Natural killer cell treated with Interleukin-12 subunit alpha and Interleukin-12 subunit beta and Interleukin-15 and Interleukin-18, amount 100 ng/mL, for 72 hours (primary cell): ENCODE measurements at places on chromosomes 16 and 17.

DNA sequence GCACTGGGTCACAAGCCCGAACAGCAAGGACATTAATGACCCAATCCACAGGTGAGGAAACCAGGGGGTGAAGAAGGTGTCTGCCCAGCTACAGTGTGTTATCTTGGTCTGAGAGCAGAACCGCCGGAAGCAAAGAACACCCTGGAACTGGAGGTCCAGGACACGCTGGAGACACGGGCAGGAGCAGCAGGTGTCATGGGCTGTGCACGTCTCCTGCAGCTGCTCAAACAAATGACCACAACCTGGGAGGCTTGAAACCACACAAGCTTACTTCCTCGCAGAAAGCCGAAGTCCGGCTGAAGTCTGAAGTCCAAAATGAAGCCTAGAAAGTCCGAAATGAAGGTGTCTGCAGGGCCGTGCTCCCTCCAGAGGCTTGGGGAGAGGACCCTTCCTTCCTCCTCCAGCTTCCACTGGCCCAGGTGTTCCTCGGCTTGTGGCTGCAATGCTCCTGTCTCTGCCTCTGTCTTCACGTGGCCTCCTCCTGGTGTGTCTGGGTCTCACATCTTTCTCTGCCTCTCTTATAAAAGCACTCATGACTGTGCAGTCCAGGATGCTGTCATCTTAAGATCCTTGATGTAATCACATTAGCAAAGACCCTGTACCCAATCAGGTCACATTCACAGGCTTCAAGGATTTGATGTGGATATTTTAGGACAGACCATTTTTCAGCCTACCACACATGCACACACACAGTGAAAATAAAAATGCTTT lies 351.2 kb downstream of the C16orf95 start:
- no peak for DNase-seq

- no peak for DNase-seq
Observed at GRCh38 chr16:1150511-1150982, 2.4 kb upstream of the CACNA1H start.

DNA sequence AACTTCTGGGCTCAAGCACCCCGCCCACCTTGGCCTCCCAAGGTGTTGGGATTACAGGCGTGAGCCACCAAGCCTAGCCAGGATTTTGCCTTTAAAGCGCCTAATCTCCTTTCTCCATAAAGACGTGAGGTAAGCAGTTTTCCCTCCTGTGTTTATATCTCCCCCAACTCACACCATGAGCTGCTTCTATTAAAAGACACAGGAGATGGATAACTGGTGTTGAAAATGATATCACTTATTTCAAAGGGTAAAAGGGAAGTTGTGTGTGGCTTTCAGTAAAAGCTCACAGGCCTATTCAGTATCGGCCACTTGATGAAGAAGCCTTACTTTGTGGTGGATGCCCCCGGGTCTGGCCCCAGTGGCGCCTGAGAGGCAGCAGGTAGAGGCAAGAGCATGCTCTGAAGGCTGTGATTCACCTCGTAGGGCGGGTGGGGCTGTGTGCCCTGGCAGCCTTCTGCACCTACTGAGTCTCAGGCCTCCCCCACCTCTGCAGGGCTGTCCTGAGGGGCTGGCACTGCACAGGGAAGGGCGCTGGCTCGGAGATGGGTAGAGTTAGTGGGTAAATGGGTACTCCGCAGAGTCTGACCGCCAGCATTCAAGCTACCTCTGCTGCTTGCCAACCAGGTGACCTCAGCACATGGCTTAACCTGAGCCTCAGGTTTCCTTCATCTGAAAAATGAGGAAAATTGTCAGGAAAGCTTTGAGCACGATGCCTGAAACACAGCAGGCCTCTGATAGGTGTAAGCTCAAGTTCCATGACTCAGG lies 146.8 kb downstream of the CLEC16A start:
- no peak for DNase-seq

DNA sequence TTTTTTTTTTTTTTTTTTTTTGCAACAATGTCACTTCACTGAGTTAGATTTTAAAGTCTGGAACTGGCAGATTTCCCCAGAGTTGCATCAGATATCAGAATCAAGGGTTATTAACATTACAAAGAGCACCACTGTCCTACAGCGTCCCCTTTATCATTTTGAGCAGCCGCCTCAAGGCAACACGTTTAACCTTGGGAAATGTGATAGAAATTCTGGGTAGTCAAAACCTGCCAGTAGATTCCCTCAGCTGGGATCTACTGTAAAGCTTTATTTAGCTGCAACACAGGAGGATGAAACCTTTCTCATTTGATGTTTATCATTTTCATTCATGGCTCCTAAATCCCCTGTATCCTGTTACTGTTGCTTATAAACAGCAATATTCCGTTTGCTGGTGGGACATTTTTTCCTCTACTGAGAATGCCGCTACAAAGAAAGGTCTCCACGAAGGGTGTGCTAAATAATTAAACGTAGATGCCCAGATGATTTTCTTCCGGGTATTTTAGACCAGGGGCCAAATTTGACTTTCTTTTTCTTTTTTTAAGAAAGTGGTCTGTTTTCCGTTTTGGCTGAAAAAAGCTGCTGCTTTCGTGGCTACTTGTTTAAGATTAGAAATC lies 436.1 kb upstream of the GOT2 start:
- no peak for DNase-seq

DNA sequence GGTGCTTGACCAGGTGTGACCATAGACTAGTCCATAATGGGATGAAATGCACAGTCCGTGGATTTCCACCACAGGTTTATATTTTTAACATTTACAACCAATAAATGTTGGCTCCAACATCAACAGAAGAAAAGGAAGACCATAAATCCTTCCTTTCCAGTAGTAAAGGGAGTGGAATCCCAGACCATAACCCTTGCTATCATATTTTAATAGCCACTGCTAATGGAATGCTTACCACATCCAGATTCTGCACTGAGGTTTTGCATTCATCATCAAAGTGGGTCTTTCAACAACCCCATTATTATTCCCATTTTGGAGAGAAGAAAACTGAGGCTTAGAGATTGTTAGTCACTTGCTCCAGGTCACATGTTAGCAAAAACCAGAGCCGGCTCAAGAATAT lies 106.7 kb downstream of the FOXL1 start:
- DNase-seq = no peak

- no peak for DNase-seq
Observed at GRCh38 chr16:30930160-30930571, 6.8 kb downstream of the FBXL19 start.

DNA sequence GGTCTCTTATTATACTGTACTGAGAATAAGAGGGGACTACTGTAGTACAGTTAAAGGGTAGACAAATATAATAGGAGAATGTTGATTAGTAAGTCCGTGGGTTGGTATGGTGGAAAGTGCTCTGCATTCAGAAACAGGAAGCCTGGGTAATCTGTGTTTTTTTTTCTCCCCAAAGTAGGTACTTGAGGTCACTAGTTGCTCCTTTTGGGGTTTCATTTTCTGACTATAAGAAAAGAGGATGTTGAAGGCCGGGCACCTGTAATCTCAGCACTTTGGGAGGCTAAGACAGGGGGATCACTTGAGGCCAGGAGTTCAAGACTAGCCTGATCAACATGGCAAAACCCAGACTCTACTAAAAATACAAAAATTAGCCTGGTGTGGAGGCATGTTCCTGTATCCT lies 42.0 kb upstream of the MMD start:
- no peak for DNase-seq

DNA sequence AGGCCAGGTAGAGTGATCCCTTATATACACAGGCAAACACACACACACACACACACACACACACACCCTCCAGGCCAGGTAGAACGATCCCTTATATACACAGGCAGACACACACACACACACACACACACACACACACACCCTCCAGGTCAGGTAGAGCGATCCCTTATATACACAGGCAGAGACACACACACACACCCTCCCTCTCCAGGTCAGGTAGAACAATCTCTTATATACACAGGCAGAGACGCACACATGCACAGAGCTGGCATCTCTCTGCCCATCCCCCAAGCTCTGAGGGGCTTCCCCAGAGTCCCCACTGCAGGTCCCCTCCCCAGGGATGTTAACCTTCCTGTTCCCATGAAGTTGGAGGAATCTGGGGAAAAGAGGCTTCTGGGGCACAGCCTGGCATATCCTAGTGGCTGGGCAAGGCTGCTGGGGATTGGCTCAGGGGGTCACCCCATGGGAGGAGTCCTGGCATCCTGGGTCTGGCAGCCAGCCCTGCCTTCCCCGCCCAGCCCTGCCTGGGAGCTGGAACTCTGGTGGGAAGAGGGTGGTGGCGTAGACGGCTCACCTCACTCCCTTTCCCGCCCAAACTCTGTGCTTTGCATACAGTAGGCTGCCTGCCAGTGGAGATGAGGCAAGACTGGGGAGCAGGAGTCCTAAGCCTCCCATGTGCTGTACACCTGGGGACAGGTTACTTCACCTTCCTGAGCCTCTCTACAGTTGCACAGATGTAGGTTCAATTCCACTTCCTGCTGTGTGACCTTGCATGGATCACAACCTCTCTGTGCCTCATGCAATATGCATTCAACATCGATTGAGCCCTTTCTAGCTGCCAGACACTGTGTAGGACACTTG lies 41.8 kb downstream of the TEKT5 start:
- no peak for DNase-seq

DNA sequence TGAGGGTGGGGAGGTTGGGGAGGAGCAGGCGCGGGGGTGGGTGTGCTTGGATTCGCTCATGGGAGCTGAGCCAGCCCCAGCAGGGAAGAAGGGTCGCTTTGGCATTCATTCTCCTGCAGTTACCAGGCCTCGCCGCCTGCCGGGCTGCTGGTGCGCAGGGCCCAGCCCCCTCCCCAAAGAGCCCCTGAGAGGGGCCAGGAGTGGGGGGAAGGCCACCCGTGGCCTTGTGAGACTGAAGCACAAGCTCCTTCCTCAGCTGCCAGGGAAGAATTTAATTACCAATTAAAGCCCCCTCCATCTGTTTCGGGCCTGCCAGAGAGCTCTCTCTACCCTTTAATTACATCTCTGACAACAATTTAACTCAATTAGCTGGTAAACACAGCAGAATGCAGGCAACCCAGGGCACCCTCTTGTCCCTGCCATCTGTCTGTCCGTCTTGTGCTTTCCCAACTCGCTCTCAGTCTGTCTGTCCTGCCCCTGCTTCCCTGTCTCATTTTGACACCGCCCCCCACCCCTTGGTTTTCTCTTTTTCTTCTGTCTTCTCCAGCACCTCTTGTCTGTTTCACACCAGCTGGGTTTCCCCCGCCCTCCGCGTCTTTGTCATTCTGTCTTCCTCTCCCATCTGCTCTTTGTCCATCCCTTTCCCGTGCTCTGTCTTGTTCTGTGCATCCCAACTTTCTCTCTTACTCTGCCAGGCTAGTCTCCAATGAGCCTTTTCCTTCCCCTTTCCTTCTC lies 32.7 kb downstream of the CDK5RAP3 start:
- no peak for DNase-seq

DNA sequence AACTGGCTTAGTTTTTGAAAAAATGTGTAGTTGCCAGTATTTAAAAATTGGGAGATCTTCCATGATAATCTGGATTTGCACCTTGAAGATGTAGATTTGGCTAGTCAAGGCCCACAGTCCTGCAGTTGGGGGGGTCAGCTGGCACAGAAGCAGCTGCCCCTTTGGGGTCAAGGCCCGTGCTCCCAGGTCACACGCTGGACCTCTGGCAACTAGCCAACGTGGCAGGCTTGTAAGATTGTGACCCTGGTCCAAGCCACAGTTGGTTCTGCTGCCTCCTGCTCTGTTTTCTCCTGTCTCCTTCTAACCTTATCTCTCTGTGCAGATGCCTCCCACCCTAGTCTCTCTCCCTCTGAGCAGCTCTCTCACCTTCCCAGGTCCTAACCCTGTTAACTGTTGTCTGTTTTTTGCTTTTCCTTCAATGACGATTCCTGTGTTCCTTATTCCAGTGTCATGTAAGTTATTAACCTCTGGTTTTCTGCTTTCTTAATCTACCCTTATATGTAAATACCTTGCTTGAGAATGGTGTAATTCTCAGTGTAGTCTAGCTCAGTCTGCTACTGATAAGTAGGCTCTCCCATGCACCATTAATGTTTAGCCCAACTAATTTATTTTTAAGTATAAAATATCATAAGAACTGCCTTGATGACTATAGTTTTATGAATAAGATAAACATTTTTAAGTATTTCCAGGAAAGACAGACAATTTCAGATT lies 27.9 kb downstream of the CLEC16A start:
- DNase-seq = no peak

- peak; percentile 51 for DNase-seq
Observed at GRCh38 chr17:37081287-37081686, 132.5 kb downstream of the AATF start.

DNA sequence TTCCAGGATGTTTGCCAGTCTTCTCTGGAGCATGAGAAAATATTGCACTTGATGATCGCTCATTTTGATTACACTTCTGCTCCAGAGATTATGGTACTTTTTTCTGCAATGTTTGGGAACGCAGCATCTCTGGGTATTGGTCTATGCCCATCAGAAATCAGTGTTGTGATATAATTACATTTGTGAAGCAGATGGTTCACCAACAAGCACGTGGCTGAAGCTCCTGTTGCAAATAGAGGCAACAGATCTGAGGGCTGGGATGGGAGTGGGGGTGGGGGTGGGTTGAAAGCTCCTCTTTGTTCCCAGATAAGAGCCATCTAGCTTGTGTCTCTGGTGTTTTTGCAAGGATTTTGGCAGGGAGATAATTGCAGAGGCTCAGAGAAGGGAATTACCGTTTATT lies 252.3 kb downstream of the SHISA9 start:
- no peak for DNase-seq

DNA sequence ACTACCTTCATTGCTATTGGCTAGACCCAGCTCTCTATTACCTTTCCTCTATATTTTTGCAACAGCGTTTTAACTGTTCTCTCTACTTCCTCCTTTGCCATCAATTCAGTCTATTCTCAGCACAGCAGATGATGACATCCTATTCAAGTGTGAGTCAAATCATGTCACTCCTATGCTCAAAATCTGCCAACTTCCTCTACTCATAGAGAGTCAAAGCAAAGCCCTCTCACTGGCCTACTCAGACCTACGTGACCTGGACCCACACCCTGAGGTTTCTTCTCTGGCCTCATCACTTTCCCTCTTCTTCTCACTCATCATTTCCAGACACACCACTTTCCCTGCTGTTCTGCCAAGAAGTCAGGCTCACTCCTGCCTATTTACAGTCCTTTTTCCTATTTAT lies 289.0 kb upstream of the AXIN2 start:
- DNase-seq = no peak

- DNase-seq = no peak
Observed at GRCh38 chr16:3026609-3027488, 3.0 kb downstream of the THOC6 start.

GRCh38 chr17:57881143-57881542 lies 31.3 kb upstream of the MRPS23 start:
- no peak for DNase-seq

GRCh38 chr17:48754500-48755261 lies 26.1 kb upstream of the HOXB13 start:
- no peak for DNase-seq

GRCh38 chr16:81778231-81778630 lies 860 bp upstream of the PLCG2 start:
- DNase-seq = no peak

- no peak for DNase-seq
Observed at GRCh38 chr17:48835971-48836370, 5.1 kb downstream of the CALCOCO2 start.
